Bladder microvascular endothelial cell (primary cell): ENCODE measurements at places on chromosomes 6 and 20. TPM values are rescaled to one million over a fixed set of nuclear protein-coding genes. Genes with fewer than 3 reads are reported as not detected.

The RREB1 gene
- 9.1 and 26.1 TPM in 2 replicates for total RNA-seq

The BRPF3 gene
- 7.1 and 19.0 TPM in 2 replicates for total RNA-seq

The HS3ST5 gene
- not detected in 2 replicates for total RNA-seq

The CNBD2 gene
- total RNA-seq = 3.4 TPM in 2 replicates

The KHDC1 gene
- total RNA-seq = 0.19 and 0.49 TPM in 2 replicates

The ZNF311 gene
- 0.49 and 0.50 TPM in 2 replicates for total RNA-seq

The MLN gene
- not detected in 2 replicates for total RNA-seq
